CD4-positive, alpha-beta T cell treated with Interleukin-10 for 1 hour (primary cell): ENCODE measurements at places on chromosomes 3 and 15.

- DNase-seq, result no peak
These were observed 408.3 kb upstream of the RGMA start for GRCh38 chr15:93497291-93497690.

- DNase-seq, result no peak
These were observed 310.6 kb downstream of the C3orf38 start for GRCh38 chr3:88460369-88460768.

DNA sequence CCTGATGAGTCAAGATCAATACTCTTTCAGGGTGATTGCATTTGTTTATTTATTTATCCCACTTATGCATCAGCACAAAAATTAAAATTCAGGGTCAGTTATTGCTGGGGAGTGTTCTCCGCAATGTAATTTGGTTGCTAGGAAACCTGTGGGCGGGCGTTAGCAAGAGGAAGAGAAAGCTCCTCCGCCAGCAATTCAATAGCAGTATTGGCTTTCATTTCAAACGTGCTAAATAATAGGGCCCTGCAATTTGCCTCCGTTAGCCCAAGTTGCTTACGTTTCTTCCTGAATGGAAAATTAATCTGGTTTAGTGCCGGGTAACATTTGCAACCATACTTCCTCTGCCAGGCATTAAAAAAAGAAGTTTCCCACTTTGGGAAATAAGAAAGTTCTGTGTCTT is 35.5 kb upstream of the PLCL2 start:
- DNase-seq, result peak; percentile 84

DNA sequence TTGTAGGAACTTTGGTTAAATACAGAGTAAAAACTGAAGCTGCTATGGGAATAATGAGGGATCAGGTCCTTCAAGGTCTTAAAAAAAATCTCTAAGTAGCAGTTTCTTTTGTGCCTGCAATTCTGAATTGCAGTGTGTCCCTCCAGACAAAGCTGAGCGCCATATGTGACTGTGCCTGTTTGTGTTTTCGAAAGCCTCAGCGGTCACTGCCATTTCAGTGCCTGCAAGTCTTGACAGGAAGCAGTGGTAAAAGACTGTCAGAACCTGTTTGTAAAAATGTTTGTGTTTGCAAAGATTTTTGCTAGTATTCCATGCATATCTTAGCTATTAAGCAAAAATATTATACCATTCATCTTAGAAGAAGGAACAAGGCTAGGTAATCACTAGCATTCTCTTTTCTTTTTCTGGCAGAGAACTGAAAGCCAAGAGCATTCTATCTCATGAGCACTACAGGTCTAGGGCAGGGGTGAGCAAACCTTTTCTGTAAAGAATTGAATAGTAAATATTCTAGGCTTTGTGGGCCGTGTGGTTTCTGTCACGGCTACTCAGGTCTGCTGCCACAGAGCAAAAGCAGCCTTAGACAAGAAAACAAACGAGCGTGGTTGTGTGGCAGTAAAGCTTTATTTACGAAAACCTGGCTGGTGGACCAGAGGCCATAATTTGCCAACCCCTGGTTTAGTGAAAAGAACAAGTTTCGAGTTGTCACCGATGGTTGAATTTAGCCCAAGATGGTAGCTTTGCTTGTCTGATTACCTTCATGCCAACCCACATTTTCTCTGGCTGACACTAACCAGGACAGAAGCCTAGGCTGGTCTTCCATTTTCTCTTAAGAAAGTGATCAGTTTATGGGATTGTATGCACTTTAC is 134.4 kb downstream of the CACNA1D start:
- DNase-seq, result no peak

DNA sequence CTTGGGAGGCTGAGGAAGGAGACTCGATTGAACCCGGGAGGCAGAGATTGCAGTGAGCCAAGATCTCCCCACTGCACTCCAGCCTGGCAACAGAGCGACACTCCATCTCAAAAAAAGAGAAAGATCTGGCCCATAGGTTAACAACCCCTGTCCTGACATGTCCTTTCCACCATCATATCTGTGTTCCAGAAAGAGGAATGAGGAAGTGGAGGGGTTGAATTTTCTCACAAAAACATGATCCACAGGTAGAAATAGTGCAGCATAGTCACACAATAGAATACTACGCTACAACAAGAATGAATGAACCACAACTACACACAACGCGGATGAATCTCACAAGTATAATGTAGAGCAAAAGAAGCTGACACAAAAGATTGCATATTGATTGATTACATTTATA is 4.7 kb upstream of the SLC51B start:
- DNase-seq, result no peak

DNA sequence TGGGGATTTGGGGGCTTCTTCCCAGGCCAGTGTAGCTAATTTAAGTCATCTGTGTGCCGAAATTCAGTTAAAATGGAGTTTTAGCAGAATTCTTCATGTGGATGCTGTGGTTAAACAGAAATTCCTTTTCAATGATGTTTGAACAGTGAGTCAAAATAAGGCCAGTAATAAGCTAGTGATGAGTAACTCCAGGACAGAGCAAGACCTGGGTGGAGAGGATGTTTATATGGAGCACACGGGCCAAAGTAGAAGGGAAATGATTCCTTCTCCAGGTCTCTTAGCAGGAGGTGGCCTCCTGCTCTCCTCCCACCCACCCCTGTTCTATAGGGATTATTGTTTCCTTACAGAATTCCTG is 31.9 kb upstream of the UACA start:
- no peak for DNase-seq

- no peak for DNase-seq
These were observed 12.7 kb downstream of the LYSMD4 start for GRCh38 chr15:99720533-99720932.

- DNase-seq, result no peak
These were observed 75.8 kb upstream of the ABI3BP start for GRCh38 chr3:101068876-101069606.

GRCh38 chr3:129050556-129051295 is 9.9 kb upstream of the GP9 start:
- no peak for DNase-seq

DNA sequence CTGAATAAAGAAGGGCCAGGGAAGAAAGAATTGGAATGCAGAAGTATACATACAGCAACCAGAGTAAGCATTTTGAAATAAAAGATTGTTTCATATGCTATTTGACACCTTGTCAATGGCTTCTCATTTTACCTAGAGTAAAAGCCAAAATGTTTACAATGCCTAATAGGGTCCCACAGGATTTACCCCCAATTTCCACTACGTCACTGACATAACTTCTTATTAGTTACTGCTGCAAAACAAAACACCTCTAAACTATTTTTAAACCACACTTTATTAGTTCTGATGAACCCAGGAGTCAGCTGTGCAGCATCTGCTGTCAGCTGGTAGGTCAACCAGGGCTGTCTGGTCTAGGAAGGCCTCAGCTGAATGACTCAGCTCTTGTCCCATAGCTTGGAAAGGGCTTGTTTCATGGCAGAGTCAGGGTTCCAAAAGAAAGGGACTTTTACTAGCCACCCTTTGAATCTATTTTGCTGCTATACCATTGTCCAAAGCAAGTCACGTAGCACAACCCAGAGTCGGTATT is 945.1 kb downstream of the EPHA3 start:
- no peak for DNase-seq

DNA sequence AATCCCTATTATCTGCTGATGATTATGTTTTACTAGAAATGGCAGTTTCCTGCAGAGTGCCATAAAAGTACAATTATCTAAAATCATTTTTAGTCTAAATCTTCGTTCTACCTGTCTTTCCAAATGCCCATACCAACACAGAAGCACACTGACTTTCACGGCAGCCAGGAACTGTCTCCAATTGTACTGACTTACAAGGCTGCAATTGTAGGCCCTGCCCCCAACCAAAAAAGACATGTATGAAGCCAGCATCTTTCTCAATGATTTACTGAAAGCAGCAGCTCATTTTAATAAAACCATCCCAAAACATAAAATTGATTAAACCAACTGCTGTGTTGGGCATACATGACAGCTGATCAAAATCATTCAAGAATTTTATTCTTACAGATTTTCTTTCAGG is 119.0 kb downstream of the TBC1D5 start:
- no peak for DNase-seq

DNA sequence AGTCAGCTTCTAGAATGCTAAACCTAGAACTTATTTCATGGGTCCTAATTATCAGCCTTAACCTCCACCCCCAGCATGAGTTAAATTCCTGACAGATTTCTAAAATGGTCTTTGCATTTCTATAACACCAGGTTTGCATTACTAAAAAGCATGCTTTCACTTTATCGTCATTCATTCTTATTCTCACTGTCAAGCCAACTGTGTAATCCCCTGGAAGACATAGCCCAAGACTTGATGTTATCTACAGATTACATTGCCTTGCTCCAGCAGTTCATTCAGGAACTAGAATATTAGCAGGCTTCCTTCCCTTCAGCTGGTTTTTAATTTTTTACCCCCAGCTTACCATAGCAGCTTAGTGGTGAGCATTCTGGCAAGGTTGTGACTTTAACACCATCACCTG is 184.0 kb downstream of the SLCO3A1 start:
- no peak for DNase-seq

GRCh38 chr3:8575364-8576104 is 69.1 kb downstream of the SSUH2 start:
- no peak for DNase-seq

DNA sequence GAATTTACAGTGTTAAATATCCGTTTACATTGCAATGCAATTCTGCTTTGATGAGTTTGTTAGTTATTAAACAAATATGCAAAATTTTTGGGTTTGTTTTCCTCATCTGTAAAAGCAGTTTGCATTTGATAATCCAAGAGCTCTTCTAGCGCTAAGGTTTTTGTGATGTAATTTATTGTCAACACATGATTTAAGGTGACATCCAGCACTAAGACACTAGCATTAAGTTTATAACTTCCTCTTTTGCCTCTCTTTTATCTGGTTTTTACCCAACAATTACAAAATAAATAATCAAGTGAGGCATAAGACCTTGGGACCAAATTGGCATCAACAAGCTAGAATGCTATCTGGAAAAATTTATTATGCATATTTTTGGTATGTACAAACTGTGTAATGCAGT is 969 bp upstream of the DNAJC19 start:
- no peak for DNase-seq

- DNase-seq, result no peak
These were observed 20.0 kb upstream of the ZNF148 start for GRCh38 chr3:125395091-125395490.

GRCh38 chr3:13598926-13599886 is 50.3 kb downstream of the FBLN2 start:
- no peak for DNase-seq

- no peak for DNase-seq
These were observed 66.7 kb upstream of the GATA2 start for GRCh38 chr3:128559486-128560225.

DNA sequence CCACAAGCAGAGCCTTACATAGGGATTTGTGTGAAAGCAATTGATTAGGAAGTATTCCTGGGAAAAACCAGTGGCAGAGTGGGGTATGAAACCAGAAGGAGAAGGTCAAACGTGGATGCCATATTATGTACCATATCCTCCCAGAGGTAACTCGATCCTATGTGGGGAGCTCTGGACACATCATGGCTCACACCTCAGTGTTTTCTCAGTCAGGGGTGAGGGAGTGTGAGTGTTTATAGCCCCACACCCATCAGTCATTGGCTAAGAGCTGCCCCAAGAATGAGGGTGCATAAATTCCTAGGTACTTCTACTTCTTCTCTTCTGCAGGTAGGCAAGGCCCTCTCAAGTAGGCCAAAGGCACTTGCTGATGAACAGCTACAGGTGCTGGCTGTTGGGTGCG is 28.2 kb upstream of the PDZRN3 start:
- no peak for DNase-seq

DNA sequence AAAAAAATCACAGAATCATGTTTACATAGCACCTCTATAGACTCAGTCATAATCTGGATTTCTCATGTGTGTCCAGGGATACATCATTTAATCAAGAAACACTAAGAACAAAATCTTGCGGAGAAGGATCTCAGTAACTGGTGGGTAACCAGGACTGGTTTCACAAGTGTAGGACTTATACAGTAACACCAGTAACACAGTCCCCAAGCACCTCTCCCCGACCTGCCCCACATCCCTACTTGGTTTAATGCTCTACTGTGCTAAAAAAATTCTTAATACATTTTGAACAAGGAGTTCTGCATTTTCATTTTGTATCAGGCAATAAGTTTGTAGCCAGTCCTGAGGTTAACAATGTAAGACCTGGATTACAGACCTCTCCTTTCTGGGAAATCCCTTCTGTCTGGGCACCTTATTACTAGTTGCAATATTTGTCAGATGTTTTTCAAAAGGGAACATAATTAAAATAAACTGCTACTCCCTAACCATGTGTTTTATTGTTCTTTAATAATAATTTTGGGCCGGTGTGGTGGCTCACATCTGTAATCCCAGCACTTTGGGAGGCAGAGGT is 57.6 kb upstream of the BBX start:
- no peak for DNase-seq

- no peak for DNase-seq
These were observed 56.0 kb downstream of the RPLP1 start for GRCh38 chr15:69508659-69509058.

GRCh38 chr3:190448256-190448655 is 1.4 kb downstream of the TMEM207 start:
- no peak for DNase-seq

DNA sequence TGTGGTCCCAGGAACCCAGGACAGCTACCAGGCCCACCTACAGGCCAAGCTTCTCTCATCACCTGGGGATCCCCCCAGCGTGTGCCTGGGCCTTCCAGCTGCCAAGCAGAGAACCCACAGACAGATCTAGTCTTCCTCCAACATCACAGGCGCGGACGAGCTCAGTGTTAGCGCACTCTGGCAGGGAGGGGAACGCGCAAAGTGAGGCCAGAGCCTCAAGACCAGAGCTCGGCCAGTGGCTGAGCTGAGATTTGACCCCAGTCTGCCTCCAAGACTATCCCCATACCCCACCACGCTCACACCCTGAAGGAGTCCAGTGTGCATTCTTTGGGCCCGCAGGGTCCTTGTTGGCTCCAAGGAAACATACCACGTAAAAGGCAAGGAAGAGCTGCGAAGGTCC is 5.1 kb downstream of the MFGE8 start:
- DNase-seq, result no peak

GRCh38 chr3:173993299-173993698 is 595.8 kb downstream of the NLGN1 start:
- no peak for DNase-seq

DNA sequence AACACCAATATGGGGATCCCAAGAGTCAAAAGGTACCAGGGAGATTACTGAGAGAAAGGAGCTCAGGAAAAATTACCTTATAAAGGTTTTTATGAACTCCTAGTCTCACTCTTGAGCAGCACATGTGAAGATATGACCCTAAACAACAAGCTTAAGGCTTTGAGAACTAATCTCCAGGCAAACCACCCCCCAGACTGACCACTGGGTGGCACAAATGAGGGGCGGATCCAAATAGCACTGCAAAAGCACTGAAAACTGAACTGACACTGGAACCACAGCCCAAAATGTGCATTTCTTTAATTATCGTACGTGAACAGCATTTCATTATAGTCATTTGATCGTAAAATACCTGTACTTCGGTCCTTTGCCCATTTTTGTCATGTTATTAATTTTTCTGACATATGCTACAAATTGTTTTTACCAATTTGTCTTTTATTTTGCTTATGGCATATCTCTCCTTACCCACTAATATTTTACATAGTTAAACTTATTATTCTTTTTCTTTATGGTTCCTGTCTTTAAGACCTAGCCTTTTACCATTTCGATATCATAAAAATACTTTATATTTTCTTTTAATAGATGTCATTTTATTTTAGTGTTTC is 31.5 kb upstream of the TFDP2 start:
- DNase-seq, result peak; percentile 39

GRCh38 chr3:181017690-181018089 is 28.2 kb upstream of the DNAJC19 start:
- no peak for DNase-seq
